ENCODE measurements at places on chromosomes 12 and 14. TPM values are rescaled to one million over a fixed set of nuclear protein-coding genes. Genes with fewer than 3 reads are reported as not detected.

Gene ACOT6
- not detected for total RNA-seq

Gene SALL2
- total RNA-seq, result 1.1 TPM

Gene AQP6
- total RNA-seq, result not detected

Gene ZBTB42
- total RNA-seq, result 7.2 TPM

Gene IPO4
- total RNA-seq, result 26.3 TPM

Gene COX14
- 90.1 TPM for total RNA-seq

Gene CAPZA3
- not detected for total RNA-seq

Gene SLCO1C1
- total RNA-seq, result 1.1 TPM

DNA sequence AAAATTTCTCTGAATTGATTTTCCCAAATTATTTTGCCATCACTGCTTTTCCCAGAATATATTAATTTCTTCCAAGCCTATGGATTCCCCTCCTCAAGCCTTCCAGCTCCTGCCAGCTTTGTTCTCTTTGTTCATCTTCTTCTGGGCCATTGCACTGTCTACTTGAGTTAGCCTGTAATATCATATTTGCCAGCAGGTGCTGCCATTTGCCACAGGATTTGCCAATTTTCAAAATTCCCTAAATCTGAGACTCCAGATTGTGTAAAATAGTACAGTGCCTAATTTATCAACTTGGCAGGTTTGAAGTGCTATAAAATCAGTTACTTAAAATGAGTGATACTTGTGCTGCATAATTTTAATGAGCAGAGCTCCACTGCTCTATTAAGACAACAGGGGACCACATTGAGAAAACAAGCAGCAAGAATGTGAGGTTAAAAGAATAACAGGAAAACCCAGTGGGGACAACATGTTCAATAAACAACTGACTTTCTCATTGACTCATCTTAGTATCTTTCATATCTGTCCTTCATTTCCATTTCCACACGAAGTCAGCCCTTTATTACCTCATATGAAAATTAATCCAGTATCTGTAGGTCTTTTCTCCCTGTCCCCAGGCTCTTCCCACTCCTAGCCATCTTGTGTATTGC, 84.6 kb upstream of the CCDC196 start:
- DNase-seq, result no peak

DNA sequence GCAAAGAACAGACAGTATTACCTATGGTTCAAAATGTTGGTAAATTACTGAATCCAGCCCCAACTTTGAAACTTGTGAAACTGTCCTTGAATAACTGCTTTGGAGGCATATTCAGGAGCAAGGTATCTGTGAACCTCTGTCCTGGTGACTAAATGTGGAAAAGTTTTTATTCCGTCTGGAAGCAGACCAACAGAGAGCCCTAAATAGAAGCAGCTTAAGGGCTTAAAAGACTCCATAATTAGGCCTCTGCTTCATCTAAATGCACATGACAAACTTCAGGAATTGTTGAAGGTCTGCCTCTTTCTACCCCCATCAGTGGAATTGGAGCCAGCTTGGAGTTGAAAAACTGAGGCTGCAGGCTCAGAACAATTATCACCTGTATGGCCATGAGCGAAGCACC, 276.5 kb downstream of the KCNH5 start:
- DNase-seq, result no peak

GRCh38 chr14:95935228-95935822, 58.7 kb downstream of the TUNAR start:
- DNase-seq, result no peak

- DNase-seq, result no peak
Observed at GRCh38 chr12:120055231-120056000, 61.1 kb downstream of the RAB35 start.

DNA sequence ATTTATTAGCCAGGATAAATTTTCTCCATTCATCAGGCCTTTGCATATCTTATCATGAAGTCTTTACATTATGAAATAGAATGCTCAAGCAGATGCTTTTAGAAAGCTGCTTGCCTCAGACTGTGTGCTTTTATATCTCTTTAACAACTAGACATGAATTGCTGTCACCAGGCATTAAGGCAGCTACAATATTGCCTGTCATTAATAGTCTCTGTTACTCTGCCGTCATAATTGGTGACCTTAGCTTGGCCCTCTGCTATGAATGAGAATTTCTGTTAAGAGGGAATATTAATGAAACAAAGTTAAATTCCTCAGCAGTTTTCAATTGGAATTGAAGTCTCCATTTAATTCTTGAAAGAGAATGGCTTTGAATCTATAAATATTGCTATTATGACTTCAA, 266.8 kb upstream of the MIS18BP1 start:
- no peak for DNase-seq

DNA sequence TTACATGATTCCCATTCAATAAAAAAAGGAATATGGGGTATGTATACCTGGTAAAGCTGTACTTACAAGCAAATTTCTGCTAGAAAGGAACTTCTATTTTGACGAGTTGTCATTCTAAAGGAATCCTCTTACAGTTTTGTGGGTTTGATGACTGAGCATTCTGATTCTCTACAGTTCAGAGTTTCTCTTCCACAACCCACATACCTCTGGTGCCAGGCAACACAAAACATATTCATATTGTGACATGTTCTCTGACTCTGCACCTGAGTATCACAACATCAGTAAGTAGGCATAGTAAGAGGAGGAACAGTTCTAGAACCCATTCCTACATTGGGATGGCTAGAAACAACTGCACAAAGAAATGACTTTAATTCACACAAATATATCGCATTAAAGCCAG, 636.6 kb downstream of the MED13L start:
- no peak for DNase-seq

DNA sequence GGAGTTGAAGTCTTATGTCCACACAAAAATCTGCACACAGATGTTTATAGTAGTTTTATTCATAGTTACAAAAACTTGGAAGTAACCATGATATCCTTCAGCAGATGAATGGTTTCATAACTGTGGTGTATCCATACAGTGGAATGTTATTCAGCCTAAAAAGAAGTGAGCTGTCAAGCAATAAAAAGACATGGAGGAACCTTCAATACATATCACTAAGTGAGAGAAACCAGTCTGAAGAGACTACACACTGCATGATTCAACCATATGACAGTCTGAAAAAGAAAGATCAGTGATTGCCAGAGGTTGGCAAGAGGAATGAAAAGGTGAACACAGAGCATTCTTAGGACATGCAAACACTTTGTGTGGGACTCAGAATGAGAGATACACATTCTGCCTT, 18.6 kb upstream of the IFNG start:
- DNase-seq, result no peak

DNA sequence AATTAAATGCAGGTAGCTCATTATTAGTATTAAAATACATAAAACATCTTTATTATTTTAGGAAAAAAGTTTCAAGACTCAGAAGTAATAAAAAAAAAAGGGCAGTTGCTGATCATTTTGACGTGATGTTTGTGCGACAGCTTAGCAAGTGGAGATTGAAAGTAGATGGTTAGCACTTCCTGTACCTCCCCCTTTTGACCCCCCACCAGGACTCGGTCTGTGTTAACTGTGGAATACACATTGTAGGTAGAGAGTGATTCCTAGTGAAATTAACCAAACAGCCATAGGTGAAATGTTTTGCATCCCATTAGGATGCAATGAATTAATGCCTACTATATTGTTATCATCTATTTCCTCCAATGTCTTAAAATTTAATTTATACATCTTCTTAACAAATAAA, 120.8 kb downstream of the SLC5A8 start:
- DNase-seq, result no peak

DNA sequence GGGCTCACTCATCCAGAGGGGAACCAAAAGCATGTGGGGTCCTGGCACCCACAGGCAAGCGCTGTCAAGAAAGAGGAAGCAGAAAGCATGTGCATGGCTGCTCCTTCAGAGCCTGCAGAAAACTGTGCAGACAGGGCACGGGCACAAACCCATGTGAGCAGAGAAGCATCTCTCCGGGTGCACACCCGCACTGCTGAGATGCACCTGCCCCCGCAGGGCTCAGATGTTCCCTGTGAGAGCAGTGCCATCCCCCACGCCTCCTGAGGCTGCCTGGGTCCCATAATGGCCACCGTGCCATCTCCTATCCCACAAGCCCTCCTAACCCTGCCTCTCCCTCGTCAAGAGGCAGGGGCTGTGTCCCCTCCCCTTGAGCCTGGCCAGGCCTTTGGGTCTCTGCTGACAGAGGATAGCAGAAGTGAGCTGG, 32.3 kb upstream of the INF2 start:
- no peak for DNase-seq

DNA sequence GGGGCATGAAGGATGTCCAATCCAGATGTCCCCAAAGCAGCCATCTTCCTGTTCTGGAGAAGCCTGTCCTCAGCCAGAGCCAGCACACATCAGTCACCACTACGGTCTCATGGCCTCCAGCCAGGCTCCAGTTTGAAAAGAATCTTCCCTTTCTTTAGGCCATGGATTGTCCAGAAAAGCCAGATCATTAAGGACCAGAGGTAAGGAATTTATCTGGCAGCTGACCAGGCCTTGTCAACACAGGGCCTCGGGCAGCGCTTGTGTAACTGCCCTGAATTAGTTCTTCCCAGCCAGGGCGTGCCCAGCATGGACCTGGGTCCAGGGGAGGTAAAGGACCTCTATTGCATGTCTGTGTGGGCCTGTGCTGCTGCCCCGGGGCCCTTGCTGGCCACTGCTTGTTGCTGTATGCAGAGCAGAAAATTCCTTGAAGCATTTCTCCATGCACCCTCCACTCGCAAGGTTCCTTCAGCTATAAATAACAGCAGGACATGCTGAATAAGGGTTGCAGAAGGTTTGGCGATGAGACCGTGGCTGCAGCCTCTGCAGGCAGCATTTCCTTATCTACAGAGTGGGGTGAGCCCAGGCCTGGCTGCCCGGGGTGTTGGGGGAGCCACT, 21.7 kb upstream of the VPS37B start:
- DNase-seq, result peak; percentile 70

DNA sequence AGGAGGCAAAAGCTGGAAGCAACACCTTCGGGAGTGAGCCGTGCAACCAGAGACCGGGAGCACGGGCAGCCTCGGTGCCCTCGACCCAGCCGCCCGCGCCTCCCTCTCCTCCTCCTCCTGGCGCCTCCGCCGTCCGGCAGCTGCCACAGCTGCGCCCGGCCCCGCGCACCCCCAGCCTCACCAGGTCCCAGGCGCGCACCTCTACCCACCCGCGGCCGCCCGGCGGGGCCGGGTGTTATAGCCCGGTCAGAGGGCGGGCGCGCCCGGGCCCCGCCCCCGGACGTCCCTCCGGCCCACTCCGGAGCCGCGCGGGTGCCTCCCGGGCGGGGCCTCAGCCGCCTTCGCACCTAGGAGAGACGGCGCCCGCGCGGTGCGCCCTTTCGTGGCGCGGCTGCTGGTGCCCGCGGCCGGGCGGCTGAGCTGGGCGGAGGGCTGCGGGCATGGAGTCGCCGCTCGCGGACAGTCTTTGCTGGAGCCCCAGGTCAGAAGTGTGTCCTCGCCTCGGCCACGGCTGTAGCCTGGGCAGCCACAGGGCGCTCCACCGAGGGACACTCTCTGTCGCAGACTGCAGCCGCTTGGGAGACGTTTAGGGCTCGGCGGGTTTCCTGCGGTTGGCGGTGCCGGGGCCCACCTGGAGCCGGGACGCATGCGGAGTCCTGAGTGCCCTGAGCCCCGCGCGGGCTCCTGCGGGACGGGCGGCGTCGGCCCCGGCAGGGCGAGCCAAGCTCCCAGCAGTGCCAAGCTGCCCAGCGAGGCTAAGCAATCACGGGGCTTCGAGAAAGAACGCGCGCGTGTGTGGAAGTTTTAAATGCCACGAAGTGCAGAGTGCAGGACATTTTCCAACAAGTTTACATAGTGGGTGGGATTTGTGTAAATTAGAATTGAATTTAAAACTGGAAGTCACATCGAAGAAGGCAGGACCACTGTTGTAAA, at the start of gene CPM:
Gene CPM (minus strand): TSS at position 211 of the 933 bp plus-strand sequence. CDS start 334 bp downstream, outside the sequence.
- DNase-seq, result peak; percentile 86

- DNase-seq, result no peak
Observed at GRCh38 chr12:98637068-98637467, 7.5 kb downstream of the IKBIP start.

DNA sequence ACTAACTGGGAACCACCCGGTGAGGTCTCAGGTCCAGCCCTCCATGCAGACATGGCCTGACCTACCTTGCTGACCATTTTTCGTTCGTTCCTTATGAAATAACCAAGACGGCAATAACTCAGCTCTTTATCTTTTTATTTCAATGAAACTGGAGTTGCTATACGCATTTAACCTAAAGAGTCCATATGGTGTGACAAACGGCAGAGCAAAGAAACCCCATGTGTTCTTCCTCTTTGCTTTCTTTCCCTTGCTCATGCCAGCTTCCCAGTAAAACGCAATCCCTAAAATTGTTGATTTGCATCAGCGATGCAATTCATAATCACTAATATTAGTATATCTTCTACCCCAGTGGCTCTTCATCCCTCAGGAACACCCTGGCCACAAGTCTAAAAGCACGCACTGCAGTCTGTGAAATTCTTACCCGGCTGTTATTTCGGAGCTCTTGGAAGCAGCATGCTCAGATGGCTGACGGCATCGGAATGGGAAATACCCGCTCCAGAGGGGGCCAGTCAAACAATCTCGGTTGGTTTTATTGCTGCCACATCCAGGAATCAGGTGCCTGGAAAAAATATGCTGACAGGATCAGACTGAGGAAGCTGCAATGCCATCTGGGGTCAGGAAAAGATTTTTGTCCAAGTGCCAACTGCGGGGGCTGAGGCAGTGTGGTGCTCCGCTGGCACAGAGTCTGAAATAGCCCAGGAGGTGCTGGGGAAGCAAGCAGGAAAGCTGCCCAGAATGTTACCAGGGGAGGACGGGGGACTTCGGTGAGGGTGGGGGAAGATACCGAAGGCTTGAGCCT, 28.2 kb upstream of the KCNA1 start:
- DNase-seq, result no peak

GRCh38 chr14:75464626-75465025, 36.8 kb downstream of the JDP2 start:
- no peak for DNase-seq

DNA sequence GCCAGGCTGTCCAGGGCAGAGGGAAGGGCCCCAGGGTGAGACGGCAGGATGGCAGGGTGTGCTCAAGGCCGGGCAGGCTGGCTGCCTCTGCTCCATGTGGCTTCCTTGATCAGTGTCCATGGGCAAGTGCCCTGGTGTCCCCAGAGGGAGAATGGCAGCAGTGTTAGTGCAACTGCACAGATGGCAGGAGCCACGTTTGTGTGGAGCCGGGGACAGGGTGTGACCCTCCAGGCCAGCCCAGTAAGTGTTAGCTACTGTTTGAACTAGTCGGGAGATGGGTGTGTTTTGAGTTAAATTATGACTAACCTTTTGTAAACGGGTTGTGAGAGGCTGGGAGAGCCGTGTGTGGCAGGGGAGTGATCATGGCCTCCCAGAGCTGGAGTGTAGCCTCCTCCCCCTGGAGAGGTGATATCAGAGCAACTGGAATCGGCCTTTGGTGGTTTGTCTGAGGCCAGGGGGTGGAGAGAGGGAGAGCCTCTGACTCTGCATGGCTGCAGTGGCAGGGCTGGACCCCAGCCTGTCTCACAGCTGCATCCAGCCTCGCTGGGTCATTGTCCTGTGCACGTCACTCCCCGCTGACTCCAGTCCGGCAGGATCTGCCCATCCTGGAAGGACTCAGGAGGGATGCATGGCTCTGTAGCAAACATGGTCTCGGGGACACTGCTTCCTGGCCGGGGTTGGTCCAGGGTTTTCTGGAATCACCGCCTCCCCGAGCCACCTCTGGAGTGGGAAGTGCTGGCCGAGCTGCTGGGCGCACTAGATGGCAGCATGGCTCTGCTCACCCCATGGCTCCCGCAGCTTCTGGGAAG, 27.8 kb downstream of the AACS start:
- peak; percentile 80 for DNase-seq

All from left colon (tissue), 2 donors.